Stimulated activated CD4-positive, alpha-beta T cell treated with anti-CD3 and anti-CD28 coated beads, TNF-alpha, amount 100 ng/mL, for 48 hours (primary cell): ENCODE measurements at places on chromosomes 2 and 18.

- DNase-seq, result no peak
These were observed 101.6 kb downstream of the AP1S3 start for GRCh38 chr2:223735659-223736244.

DNA sequence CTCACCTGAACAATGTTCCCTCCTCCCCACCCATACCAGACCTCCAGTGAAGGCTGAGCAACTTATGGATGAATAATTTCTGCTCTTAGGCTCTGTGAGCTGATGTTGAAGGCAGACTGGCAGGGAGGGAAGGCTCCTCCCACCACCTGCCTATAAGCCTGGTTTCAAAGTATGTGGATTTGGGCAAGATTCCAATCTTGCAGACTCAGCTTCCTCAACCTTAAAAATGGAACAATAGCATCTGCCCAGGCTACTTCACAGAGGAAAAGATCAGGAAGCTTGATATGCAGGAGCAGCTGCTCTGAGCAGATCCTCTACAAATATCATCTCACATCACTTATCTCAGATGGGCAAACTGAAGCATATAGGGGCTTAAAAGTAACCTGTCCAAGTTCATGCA lies 112.2 kb downstream of the ZFP36L2 start:
- DNase-seq, result no peak

GRCh38 chr2:232913903-232914302 lies 43.8 kb downstream of the SNORC start:
- DNase-seq, result no peak

- DNase-seq, result no peak
These were observed 39.7 kb downstream of the THUMPD2 start for GRCh38 chr2:39739386-39739785.

DNA sequence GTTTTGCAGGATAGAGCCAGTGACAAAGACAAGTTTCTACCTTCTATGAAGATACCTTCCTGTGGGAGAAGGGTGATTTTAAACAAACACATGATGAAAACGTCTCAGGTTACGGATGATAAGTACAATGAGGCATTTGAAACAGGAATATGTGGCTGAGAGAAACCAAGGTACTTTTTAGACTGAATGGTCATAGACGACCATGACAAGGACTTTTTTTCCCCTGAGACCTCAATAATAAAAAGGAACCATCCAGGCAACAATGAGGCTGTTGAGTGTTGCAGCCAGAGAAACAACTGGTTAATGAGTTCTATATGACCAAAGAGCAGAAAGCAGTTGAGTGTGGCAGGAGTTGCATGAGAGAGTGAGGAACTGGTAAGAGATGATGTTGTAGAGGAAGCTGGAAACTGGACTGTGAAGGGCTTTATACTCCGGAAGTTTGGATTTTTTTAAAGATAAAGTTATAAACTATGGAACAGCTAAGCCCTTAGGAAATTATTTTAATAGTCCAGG lies 306.1 kb upstream of the CYRIA start:
- no peak for DNase-seq

GRCh38 chr2:226652369-226652768 lies 147.3 kb downstream of the IRS1 start:
- DNase-seq, result no peak

GRCh38 chr2:117875786-117876185 lies 61.3 kb downstream of the DDX18 start:
- no peak for DNase-seq

DNA sequence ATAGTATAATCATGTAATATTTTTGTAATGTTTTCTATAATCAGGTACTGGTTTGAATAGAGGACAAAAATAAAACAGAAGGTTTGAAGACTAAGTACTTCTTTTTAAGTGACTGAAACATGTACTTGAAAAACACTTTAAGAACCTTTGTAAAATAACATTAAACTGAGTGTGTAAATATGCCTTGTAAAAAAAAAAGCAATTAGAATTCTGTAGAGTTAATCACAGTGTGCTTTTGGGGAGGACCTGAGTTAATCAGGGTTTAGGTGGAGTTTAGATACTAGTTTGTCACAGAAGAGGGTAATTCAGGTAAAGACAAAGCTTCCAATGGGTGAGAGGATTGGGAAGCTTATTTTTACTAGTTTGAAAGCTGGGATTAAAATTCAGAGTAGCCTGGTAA lies 10.3 kb downstream of the MBD5 start:
- DNase-seq, result no peak

GRCh38 chr2:159612255-159612901 lies 4.0 kb downstream of the BAZ2B start:
- DNase-seq, result no peak

DNA sequence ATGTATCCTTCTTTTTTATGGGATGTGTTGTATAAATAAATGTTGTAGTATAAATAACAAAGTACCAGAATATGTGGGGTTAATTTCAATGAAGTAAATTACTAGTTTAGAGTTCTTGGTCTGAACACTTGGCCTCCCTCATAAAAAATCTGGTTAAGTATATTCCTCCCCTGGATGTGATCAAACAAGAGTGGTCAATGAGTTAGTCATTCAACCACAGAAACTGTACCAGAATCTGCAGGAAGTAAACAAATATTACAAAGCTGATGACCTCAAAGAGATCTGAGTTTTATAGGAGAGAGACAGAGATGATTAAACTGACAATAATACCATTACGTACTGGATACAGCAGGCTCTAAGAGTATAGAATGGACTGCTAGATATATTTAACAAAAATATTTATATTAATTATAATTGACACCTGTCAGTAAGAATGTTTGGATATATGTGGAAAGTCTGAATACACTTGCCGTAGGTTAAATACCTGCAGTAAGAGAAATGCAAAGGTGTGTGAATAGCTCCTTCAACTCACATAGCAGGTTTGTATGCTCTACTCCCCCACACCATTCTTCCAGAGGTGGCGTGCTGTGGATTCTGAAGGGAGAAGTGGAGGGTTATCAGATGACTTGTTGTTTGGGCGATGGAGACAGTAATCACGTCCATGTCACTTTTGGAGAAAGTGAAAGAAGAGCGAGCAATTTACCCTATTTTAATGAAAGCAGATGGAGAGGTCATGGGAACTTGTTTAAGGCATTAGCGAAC lies 108.3 kb upstream of the LRATD1 start:
- no peak for DNase-seq

- no peak for DNase-seq
These were observed 124.2 kb upstream of the CCDC68 start for GRCh38 chr18:55083461-55083860.

DNA sequence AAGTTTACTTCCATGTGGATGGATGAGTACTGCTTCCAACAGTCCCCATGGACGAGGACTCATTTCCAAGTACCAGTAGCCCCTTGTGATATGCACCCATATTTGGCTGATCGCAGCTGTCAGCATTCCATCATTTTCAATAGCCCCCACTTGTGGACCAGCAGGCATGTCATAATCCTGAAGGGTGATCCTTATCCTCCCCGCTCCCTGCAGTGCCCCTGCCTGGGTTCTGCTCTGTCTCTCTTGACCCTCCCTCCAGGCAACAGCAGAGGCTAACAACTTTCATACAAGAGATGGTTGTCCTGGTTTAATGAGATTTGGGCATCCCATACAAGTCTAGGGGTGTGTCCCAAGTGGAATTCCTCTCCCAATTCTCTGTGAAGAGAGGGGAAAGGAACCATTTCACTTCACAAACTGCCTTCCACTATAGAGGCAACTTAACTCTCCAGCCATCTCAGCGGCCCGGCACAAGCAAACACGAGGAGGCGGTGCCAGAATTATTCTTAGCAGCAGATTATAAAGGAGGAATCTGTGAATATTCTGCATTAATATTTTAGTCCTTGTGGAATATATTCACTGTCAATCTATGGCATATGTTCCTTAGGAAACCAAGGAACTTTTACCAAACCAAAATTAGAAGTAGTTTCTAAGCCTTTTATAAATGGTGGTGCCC lies 110.7 kb downstream of the RTN4 start:
- no peak for DNase-seq

DNA sequence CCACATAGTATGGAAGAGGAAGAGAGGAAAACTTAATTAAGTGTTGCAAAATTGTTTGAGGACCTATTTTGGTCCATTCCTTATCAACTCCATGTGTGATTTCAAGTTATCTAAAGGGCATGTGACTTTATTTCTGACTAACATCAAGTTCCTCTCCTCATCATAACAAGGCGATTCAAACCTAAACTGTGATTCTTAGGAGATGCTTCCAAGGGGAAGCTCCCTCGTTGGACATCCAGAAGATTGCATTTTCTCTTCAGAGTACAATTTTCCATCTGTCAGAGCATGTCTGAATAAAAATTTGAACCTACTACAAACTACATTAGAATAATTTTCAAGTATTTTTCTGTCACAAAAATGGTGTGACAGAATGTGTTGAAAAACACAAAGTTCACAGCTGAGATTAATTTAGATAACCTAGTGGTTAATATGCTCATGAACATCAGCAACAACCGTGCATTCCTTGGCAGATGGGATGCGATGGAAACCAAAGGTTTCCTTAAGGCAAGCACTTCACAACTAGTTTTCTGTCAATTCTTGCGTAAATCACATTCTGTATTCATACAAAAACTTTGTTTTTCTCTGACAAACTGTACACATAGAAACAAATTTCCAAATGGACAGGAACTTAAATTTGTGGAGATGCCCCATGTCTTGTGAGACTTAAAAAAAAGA lies 4.2 kb downstream of the SFT2D3 start:
- DNase-seq, result no peak

DNA sequence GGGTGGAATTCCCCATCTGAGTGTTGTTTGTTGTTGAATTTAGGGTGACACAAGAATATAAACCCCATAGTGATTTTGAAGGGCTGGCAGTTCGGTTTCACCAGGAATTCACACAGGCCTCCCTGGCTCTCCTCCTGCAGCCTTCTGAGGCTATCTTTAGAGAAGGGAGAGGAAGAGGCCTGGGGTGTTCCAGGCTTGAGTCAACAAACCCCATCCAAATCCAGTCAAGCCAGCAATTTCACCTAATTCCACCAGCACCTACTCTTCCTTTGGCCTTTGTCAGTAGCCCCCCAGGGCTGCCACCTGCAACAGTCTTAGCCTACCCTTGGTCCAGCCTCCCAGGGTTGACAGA lies 32.0 kb downstream of the MARCHF4 start:
- no peak for DNase-seq

GRCh38 chr2:241140445-241140840 lies 8.8 kb downstream of the PASK start:
- DNase-seq, result no peak

- DNase-seq, result no peak
These were observed 116.6 kb downstream of the LIPG start for GRCh38 chr18:49678440-49678839.

DNA sequence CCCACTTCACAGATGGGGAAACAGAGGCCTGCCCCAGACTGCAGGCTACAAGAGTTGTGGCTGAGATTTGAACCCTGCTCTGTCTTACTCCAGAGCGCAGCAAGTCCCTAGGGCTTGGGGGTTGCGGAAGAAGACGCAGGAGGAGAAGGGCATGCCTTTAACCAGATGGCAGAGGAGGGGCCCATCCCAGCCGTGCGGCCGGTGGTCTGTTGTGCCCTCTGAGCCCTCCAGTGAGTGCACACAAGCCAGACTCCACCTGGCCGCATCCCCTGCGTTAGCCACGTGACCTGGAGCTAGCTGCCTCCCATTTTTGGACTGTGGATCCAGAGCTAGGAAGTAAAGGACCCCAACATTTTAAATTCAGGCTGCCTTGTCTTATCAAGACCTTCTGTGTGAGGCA lies 2.8 kb downstream of the KCNIP3 start:
- no peak for DNase-seq

- no peak for DNase-seq
These were observed 139.0 kb upstream of the SH3BP4 start for GRCh38 chr2:234812851-234813250.

GRCh38 chr2:235634435-235635158 lies 140.8 kb downstream of the AGAP1 start:
- DNase-seq, result no peak

- no peak for DNase-seq
These were observed 16.3 kb upstream of the EPHA4 start for GRCh38 chr2:221588306-221588985.

- no peak for DNase-seq
These were observed 134.8 kb upstream of the THUMPD2 start for GRCh38 chr2:39913648-39914461.

GRCh38 chr2:2580341-2580740 lies 249.3 kb upstream of the MYT1L start:
- DNase-seq, result no peak

- no peak for DNase-seq
These were observed 708.1 kb downstream of the SLC4A3 start for GRCh38 chr2:220335591-220335915.

DNA sequence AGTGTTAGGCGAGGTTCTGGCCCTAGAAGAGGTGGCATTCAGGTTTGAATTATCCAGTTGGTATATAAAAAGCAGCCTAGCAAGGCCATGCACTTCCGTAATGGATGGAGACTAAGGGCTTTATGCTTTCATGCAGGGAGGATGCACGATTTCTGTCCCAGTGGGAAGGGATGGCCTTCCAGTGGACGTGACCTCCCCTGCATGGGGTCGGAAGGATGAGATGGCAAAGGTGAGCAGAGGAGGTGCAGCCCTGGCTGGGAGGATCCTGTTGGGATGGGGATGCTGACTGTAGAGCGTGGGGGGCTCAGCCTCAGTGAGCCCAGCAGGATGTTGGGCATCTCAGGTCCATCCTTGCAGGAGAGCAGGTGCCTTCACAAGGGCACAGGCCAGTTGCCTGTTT lies 4.8 kb downstream of the ASB18 start:
- no peak for DNase-seq

GRCh38 chr2:115910270-115910669 lies 1467.8 kb downstream of the DPP10 start:
- no peak for DNase-seq

DNA sequence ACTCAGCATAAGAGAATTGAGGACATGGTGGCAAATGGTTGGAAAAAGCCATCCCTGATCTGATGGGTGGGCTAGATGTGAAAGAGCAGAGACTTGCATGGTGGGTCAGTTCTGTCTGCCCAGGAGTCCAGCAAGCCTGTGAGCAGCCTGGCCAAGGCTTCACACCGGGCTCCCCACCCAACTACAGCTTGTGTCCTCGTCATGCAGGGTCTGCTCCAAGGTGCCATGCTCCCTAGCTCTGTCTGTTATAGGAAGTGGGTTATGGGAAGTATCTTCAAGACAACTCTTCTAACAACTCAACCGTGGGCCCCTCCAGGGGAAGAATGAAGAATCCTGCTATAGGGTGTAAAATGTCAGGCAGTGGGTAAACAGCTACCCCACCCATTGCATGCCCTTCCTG lies 97.4 kb downstream of the ADD2 start:
- DNase-seq, result no peak
